ENCODE measurements at places on chromosomes 3 and 15.
A peak's percentile ranks its signal among the peaks of the same experiment; 100 is the strongest.

DNA sequence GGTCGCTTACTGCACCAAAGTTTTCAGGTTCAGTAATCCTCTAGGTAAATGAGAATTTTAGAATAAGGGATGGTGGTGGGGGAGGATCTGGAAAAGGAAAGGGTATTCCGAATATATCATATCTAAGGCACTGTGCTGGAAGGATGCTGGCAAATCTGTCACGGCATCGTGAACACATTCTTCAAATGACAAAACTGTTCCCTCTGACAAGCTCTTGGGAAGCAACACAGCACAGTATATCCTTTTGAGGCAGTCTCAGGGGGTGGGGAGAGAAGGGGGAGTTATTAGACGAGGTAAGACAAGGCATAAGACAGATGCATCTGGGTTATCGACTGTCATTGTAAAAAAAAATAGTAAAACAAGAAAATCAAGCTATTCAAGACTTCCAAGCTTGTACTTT, 289.6 kb upstream of the LRRN1 start:
- DNase-seq: no peak
- H3K4me1 ChIP-seq: no peaks in the 10 kb centered on the region
- H3K27me3 ChIP-seq: no peaks in the 10 kb centered on the region

DNA sequence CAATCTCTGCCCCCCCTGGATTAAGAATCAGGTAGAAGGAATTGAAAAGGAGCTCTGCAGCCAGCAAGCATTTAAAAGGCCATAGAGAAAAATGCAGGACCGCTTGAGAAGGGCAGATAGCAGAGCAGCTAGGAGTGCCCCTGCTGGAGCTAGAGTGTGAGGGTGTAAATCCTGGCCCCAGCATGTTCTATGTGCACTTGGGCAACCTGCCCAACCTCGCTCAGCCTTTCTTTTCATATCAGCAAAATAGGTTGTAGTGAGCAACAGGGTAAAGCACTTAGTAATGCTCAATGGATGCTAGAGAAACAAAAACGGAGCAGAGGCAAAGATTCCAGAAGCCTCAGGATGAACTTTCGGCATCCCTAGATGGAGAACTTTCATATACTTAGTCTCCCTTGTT, 25.0 kb upstream of the THBS1 start:
- no peak overlapping the region for H3K4me3 ChIP-seq
- H3K27ac ChIP-seq: no peak overlapping the region
- DNase-seq: no peak
- no peaks in the 10 kb centered on the region for H3K27me3 ChIP-seq
- H3K4me1 ChIP-seq: no peaks in the 10 kb centered on the region

DNA sequence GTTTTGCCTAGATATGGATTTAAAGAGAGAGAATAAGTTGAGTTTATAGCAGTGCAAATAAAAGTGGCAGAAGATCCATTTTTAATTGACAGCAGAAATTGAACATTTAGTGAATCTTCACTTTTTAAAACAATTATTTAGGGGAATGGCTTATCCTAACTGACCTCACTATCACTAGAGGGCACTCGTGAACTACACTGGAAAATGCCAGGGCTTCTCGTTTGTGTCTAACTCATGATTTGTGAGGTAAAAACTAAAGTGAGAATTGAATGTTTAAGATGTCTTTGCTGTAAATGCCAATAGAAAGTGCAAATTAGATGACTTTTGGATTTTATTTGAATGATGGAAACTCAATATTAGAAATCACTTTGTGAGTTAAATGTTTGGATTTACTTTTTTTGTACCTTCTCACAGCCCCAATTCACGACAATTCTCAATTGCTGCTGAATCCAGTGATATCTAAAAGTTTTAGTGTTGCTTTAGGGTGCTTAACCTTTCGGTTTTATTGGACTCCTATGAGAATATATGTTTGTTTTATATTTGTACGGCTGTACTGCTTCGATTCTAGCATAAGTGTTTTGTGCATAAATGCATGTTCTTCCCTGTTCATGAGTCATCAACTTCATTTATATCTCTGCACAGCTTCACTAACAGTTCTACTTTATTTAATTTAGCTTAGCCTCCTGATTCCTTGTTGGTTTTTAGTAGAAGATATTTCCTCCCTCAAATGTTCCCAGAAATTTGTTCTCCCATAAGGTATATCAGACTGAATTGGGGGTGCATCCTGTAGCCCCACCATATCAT, 462.1 kb downstream of the MFSD1 start:
- H3K27ac ChIP-seq: no peak overlapping the region
- H3K27me3 ChIP-seq: no peaks in the 10 kb centered on the region
- no peak for DNase-seq
- no peak overlapping the region for H3K4me3 ChIP-seq
- H3K4me1 ChIP-seq: no peaks in the 10 kb centered on the region

GRCh38 chr3:20064796-20065564, 24.7 kb downstream of the KAT2B start:
- H3K4me3 ChIP-seq: no peak overlapping the region
- no peak overlapping the region for H3K27ac ChIP-seq
- DNase-seq: no peak
- no peaks in the 10 kb centered on the region for H3K4me1 ChIP-seq

DNA sequence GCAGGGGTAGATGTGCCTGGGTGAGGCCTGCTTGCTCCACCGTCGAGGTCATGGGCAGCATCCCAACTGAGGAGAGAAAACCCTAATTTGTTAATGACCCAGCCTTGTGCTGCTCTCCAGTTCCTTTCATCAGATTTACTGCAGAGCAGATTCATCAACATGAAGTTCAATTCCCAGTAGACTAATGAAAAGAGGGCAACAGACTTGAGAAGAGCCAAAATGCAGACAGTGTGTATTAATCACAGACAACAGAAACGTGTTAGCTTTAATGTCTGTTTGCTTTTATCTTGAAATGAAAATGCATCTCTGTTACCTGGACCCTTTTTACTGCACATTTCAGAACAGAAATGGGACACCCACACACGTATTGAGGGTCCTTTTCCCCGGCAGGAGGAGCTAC, 103.5 kb upstream of the TRIM42 start:
- H3K4me1 ChIP-seq: no peaks in the 10 kb centered on the region
- no peaks in the 10 kb centered on the region for H3K27me3 ChIP-seq
- H3K36me3 ChIP-seq: no peaks in the 10 kb centered on the region
- DNase-seq: no peak
- H3K4me3 ChIP-seq: no peak overlapping the region
- H3K27ac ChIP-seq: no peak overlapping the region

GRCh38 chr3:158768361-158768787, 33.5 kb upstream of the MFSD1 start:
- H3K4me3 ChIP-seq: no peak overlapping the region
- peaks cover 7% of the 10 kb centered on the region for H3K4me1 ChIP-seq
- DNase-seq: peak; percentile 54

DNA sequence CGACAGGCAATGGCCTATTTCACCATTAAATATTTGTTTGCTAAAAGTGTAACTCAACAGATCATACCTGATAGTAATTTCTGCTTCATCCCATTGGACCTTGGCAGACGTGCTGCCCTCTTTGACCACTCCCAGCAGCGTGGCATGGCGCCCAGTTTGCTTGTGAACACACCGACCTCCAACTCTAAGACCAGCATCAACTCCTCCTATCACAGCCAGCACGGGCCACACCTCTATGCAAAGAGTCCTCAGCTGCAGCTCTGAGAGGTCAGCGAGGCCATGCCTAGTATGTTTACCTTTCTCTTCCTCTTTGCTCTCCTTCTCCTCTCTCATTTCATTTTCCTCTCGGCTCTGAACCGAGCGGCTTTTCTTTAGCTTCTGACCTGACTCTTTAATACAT, 80.6 kb downstream of the FBXL22 start:
- H3K27me3 ChIP-seq: no peaks in the 10 kb centered on the region
- H3K4me1 ChIP-seq: no peaks in the 10 kb centered on the region
- peak overlapping the region; percentile 37 for H3K27ac ChIP-seq
- H3K36me3 ChIP-seq: no peaks in the 10 kb centered on the region
- no peak overlapping the region for H3K4me3 ChIP-seq
- peak; percentile 91 for DNase-seq

- no peak overlapping the region for H3K27ac ChIP-seq
- peak; percentile 17 for DNase-seq
- no peak overlapping the region for H3K4me3 ChIP-seq
- H3K36me3 ChIP-seq: no peaks in the 10 kb centered on the region
- H3K4me1 ChIP-seq: no peaks in the 10 kb centered on the region
Measured at GRCh38 chr15:45891766-45892165, 256.9 kb downstream of the SQOR start.

DNA sequence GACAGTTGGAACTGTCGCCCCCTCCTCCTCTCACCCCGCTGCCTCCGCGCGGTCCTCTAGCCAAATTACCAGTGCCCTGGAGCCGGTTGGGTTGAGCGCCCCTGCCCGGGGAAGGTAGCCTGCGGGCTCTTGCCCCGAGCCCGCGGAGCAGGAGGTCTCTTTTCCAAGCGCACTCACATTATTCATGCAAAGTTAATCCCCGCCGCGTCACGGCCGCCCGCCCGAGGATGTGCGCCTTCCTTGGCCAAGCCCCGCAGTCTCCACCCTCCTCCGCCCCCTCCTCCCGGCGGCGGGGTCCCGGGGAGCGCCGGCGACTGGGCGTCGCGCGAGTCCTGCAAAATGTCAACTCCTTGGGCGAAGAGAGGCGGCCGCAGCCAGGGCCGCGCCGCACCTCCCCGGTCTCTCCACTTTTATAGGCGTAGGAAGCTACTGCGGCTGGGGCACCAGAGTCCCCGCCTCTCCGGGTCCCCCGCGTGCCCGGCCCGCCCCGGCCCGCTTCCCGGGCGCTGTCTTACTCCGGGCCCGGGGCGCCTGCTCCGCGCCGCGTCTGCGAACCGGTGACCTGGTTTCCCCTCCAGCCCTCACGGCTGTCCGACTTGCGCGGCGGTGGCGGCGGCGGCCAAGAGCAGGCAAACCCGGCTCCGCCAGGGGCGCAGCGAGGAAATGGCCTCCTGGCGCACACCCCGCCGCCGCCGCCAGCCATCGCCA, at the start of gene THRB:
THRB (minus strand) TSS at position 233 of the 708 bp plus-strand sequence.
- peak within 1 kb of the TSS; percentile 65 for H3K4me3 ChIP-seq
- H3K4me1 ChIP-seq: peaks cover 44% of the 10 kb centered on the region
- H3K27ac ChIP-seq: peak within 1 kb of the TSS; percentile 91
- no peaks in the 10 kb centered on the region for H3K27me3 ChIP-seq

DNA sequence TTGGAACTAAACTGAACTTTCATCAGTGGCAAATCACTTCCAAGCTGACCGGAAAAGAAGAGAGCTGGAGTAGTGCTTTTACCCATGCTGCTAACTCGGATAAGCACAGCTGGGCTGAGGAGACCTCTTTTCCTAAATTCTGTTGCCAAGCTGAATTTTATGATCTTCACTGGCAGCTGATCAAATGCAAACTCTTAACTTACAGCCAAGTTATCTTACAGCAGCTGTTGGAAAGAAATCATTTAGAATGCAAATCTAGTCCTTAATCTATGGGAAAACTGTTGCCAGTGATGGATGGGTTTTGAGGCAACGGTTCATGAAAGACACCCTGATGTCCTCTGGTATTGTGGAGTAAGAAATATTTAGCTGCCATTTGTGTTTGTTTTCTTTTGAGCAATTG, 216.5 kb downstream of the ZNF385D start:
- no peak overlapping the region for H3K4me3 ChIP-seq
- no peaks in the 10 kb centered on the region for H3K27me3 ChIP-seq

DNA sequence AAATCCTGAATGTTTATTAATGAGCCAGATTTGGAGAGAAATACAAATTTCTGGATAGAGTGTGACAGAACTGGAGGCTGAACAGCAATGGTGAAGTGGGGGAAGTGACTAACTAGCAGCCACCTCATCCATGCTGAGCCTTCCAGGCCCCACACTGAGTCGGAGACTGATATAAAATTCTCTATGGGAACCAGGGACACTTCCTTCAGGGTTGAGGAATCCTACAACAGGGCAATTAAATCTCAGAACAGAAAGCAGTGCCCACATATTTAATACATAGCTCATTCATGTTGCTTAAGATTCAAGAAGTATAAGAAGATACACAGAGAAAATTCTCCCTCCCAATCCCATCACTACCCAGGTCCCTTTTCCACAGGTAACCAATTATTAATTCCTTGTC, 49.3 kb downstream of the HACD2 start:
- H3K36me3 ChIP-seq: no peaks in the 10 kb centered on the region
- no peaks in the 10 kb centered on the region for H3K27me3 ChIP-seq
- no peak overlapping the region for H3K27ac ChIP-seq
- H3K4me3 ChIP-seq: no peak overlapping the region
- no peaks in the 10 kb centered on the region for H3K4me1 ChIP-seq
- no peak for DNase-seq

GRCh38 chr15:67051088-67052045, 14.0 kb upstream of the SMAD3 start:
- H3K27ac ChIP-seq: peak overlapping the region; percentile 88
- no peaks in the 10 kb centered on the region for H3K36me3 ChIP-seq
- no peak for DNase-seq
- H3K4me3 ChIP-seq: no peak overlapping the region
- H3K4me1 ChIP-seq: peaks cover 29% of the 10 kb centered on the region

GRCh38 chr15:62455441-62455921, 290.4 kb upstream of the C2CD4B start:
- H3K36me3 ChIP-seq: no peaks in the 10 kb centered on the region
- peaks cover 25% of the 10 kb centered on the region for H3K4me1 ChIP-seq
- H3K27me3 ChIP-seq: no peaks in the 10 kb centered on the region
- DNase-seq: no peak

GRCh38 chr3:186854954-186855353, 12.4 kb downstream of the ADIPOQ start:
- no peaks in the 10 kb centered on the region for H3K27me3 ChIP-seq
- no peak overlapping the region for H3K4me3 ChIP-seq
- no peaks in the 10 kb centered on the region for H3K4me1 ChIP-seq
- no peak for DNase-seq
- H3K36me3 ChIP-seq: no peaks in the 10 kb centered on the region
- no peak overlapping the region for H3K27ac ChIP-seq

DNA sequence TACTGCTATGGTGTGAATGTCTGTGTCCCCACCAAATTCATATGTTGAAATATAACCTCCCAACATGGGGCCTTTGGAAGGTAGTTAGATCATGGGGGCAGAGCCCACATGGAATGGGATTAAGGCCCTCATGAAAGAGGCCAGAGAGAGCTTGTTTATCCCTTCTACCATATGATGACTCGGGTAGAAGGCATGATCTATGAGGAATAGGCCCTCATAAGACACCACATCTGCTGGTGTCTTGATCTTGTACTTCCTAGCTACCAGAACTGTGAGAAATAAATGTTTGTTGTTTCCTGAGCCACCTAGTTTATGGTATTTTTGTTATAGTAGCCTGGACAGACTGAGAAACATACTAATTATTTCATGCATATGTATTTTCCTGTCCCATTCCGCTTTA, 51.9 kb downstream of the WWTR1 start:
- peaks cover 71% of the 10 kb centered on the region for H3K4me1 ChIP-seq
- no peak for DNase-seq
- H3K36me3 ChIP-seq: no peaks in the 10 kb centered on the region
- no peaks in the 10 kb centered on the region for H3K27me3 ChIP-seq

GRCh38 chr3:127002195-127003174, 19.6 kb downstream of the PLXNA1 start:
- no peaks in the 10 kb centered on the region for H3K27me3 ChIP-seq
- peak overlapping the region; percentile 68 for H3K27ac ChIP-seq
- DNase-seq: peak; percentile 55

- no peaks in the 10 kb centered on the region for H3K36me3 ChIP-seq
- no peak overlapping the region for H3K4me3 ChIP-seq
- H3K27me3 ChIP-seq: no peaks in the 10 kb centered on the region
- no peak overlapping the region for H3K27ac ChIP-seq
- no peak for DNase-seq
- H3K4me1 ChIP-seq: peaks cover 3% of the 10 kb centered on the region
Measured at GRCh38 chr3:159996018-159996417, 7.4 kb downstream of the IL12A start.

- DNase-seq: no peak
- no peak overlapping the region for H3K27ac ChIP-seq
- H3K4me3 ChIP-seq: no peak overlapping the region
- no peaks in the 10 kb centered on the region for H3K36me3 ChIP-seq
- no peaks in the 10 kb centered on the region for H3K4me1 ChIP-seq
- no peaks in the 10 kb centered on the region for H3K27me3 ChIP-seq
Measured at GRCh38 chr15:53246404-53246803, 456.3 kb upstream of the ONECUT1 start.

All from transverse colon (tissue), 4 donors.